NCI-H510A treated with DMSO at 0.1 percent for 48 hours (cell line): ENCODE measurements at places on chromosomes 1 and 21.

- DNase-seq = no peak
Observed at GRCh38 chr1:175976865-175977642, 230.0 kb downstream of the COP1 start.

GRCh38 chr1:18495635-18496034, 14.9 kb downstream of the KLHDC7A start:
- DNase-seq = no peak

DNA sequence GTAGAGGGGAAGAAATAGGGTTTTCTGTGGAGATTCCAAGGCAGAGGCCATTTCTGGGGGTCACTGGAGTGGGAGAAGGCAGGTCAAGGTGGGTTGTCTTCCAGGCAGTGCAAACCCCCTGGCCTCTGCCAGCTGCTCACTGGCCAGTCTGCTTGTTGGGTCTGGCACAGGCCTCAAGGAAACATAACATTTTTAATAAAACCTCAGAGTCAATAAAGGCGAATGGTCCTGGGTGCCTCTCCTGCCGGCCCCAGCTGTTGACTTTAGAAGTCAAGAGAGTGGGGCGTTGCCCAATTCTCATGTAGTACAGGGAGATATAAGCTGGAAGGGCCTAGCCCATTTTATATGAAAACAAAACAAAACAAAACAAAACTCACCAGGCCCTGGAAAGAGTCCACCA, 36.6 kb downstream of the RUNX3 start:
- no peak for DNase-seq

- DNase-seq = no peak
Observed at GRCh38 chr1:213327017-213327667, 276.1 kb downstream of the RPS6KC1 start.

DNA sequence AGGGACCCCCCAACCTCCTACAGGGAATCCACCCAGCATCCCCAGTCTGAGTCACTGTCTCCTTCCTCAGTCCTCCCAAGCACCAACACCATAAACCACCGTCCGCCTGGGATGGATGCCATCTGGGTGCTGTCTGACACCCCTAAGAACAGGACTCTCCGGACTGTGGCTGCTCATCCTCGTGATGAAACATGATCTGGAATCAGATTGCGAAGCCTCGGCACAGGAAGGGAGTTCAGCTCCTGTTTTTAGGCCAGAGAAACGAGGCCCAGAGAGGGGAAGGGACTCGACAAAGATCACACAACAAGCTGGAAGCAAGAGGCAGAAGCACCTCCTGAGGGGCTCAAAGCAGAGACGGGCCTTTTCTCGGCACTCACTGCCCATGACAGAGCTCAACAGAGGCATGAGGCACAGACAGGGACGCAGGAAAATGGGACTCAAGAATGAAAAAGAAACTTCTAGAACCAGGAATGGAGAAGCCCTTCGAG, 8.4 kb downstream of the KCNN3 start:
- DNase-seq = no peak

GRCh38 chr1:230621324-230622030, 20.8 kb upstream of the COG2 start:
- no peak for DNase-seq

DNA sequence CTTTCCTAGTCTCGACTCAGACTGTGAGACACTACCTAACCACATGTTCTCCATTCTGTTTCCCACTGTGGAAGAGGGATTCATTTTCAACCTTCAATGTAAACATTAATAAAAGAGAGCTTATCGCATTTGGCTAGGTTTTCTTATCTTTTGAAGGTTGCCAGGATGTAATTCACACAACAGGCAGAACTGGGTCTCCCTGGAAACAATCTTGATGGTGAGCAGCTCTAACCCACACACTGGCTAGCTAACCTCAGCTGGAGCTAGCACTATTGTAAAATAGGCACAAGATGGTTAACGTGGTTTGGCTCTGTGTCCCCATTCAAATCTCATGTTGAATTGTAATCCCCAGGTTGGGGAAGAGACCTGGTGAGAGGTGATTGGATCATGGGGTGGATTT, 75.1 kb downstream of the ZSCAN20 start:
- no peak for DNase-seq

DNA sequence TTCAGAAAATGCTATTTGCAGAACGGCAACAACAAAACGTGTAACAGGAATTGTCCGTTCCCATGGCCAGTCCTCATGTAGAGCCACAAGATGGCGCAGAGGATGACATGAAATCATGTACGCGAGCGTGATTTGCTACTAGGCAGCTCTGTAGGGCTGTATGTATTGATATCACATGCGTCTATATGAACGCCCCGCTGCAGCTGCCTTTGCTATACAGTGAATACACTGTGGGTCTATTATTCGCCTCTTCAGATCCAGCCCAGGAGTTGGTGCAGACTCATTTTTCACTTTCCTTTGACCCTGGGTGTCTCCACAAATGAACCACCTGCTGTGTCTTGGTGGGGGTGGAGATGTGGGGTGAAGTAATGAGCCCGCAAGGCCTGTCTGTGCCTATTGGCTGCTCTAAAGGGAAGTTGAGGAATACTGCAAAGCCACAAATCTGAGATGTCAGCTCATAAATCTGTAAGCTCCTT, 361.5 kb downstream of the KIF26B start:
- peak; percentile 10 for DNase-seq

- DNase-seq = no peak
Observed at GRCh38 chr1:67590329-67590728, 94.7 kb upstream of the GADD45A start.

GRCh38 chr21:29658934-29659203, 280.9 kb downstream of the GRIK1 start:
- DNase-seq = no peak

GRCh38 chr1:8473121-8473875, 155.4 kb downstream of the SLC45A1 start:
- no peak for DNase-seq

DNA sequence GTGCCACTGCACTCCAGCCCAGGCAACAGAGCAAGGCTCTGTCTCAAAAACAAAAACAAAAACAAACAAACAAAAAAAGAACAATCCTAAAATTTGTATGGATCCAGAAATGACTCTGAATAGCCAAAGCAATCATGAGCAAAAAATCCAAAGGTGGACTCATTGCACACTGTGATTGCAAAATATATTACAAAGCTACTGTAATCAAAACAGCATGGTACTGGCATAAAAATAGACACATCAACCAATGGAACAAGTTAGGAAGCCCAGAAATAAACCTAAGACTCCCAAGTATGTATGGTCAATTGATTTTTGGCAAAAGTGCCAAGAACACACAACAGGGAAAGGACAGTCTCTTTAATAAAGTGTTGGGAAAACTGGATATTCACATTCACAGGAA, 19.9 kb downstream of the ERO1B start:
- no peak for DNase-seq

DNA sequence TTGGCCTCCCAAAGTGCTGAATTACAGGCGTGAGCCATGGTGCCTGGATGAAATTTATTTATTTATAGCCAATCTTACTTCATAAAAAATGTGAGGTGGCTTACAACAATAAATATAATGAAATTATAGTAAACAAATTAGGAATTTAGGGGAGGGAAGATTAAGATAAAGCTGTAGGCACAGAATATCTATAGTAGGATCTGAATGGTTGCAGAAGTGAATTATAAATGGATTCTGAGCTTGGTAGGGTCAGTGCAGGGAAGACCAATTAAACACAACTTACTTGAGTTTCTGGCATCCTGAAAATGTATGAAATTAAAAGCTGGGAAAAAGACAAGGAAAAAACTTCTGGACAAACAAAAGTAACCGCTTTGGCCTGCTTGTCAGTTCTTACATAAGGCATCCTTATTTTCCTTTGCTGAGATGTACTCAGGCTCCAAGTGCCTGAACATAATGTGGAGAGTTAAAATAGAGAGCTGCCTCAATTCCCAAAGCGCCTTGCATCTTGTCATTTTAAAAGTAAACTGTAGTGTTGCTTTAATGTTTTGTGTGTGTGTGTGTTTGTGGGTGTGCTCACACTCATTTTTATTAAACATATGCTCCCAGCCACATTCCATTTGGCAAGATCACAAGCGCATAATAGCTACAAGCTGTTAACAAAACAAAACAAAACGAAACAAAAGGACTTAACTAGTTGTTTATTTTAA, 247.3 kb downstream of the S1PR1 start:
- no peak for DNase-seq

- peak; percentile 78 for DNase-seq
Observed at GRCh38 chr1:27366113-27366410, 699 bp downstream of the MAP3K6 start.

DNA sequence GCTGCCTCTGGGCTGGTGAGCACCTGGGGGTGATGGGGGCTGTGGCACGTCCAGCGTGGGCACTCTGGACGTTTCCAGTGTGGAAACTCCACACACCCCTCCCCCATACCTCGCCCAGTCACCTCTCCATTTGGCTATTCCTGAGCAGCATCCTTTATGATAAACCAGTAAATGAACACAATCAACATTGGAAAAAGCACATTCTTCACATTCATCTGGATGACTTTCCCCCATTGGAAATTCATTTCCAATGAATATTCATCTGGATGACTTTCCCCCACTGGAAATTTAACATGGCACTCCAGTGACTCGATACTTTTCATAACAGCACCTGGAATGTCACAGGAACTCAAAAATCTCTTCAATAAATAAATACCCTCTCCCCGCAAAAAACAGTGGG, 104.8 kb upstream of the KRTAP19-8 start:
- DNase-seq = no peak

DNA sequence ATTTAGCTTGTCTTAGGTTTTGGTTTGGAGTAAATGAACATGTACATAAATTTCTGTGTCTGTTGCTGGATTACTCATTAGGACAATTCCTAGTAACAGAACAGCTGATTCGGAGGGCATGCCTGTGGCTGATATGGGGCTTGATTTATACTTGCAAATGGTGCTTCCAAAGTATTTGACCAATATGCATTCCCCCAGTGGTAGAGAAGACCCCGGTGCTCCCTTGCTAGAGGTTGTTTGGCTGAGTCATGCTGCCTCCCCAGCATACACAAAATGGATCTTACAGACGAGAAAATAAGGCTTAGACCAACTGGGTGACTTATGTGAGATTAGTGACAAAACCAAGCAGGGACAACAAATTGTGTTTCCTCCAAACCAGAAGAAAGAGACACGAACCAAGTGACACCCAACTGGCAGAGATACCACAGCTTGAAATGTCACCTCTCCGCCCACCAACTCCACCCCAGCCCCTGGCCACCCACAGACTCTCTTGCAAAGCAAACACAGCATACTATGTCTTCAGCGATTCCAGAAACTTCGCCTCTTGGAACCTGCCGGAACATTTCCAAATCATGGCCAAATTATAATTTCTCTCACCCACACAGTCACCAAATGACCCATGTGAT, 75.9 kb upstream of the ETS2 start:
- DNase-seq = no peak

DNA sequence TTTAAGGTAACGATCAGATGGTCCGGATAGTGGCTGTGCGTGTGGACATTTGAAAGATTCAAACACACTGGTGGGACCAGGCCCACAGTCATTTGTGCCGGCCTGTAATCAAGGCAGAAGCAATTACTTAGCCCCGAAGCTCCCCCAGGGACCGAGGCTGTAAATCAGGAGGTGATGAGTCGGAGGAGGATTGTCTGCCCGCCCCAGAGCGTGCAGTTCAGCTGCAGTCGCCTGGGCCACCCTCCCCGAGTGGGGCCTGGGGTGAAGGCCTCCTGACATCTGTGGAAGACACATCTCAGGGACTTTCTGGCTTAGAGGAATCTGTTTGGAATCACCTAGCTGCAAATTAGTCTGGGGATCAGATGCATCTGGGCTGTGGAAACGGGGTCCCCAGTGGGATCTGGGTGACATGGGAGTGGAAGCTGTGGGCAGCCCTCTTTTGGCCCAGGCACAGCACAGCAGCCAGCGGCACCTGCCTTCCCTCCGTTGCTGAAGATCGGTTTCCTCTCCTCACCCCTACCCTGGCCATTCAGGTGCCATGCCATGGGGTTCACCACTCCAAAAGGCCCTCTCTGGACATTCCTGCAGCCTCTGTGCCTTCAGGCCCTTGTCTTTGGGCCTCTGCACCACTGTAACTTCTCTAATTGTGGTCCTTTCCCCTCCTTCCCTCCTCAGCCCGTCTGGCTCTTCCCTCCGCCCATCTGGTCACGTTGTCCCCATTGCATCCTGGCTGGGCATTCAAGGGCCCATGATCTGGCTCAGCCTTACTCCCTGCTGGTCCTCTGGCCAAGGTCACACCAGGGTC, 25.7 kb downstream of the LHX4 start:
- no peak for DNase-seq

GRCh38 chr1:244460197-244460596, 876 bp upstream of the CATSPERE start:
- DNase-seq = no peak
